Esophagus mucosa (tissue), 1 donor: ENCODE measurements at places on chromosomes 3 and 15.

DNA sequence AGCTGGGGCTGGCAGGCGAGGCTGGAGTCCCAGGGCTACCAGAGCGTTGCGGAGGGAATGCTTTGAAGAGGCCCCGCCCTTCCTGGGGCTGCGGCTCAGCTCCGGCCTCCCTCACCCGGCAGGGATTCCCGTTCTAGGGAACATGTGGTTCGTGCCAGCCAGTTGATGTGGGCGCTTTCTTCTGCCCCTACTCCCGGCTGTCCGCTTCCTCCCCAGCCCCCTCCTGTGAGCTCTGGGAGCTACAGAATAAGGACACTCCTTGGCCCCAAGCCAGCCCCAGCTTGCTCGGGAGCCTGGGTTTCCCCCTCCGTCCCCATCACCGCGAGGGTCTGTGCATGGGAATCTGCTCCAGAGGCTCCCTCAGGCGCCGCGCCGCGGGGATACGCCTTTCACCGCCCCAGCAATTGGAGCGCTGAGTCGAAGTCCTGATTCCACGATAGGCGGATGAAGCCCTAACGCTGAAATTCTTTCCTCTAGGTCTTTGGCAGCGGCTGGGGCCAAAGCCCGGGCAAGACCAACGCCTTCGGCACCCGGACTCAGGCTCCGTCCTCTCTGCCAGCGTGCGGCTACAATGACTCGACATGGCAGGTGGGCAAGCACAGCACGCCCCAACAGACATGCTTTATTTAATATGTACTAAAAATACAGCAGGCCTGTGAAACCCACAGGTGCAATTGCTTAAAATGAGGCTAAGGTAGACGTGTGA is 69.5 kb downstream of the KLF15 start:
- peak; percentile 79 for ATAC-seq

DNA sequence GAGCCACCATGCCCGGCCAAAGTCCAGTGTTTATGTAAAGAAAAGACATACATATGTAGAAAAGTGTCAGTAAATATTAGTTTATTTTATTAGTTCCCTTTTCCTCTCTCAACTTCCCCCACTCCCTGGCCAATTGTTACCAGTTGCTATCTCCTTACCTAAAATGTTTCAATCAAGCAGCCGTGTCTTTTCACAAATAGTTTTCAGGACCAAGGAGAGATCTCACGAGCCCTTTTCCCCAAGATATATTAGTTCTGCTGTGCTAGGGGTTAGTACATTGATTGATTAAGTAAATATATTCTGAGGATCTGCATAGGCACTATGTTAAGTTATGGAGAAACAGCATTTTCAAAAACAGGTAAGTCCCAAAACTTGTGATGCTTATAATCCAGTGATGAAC is 87.4 kb downstream of the ZIC4 start:
- ATAC-seq: no peak

- no peak for ATAC-seq
Observed at GRCh38 chr15:85463276-85463892, 83.0 kb downstream of the AKAP13 start.

DNA sequence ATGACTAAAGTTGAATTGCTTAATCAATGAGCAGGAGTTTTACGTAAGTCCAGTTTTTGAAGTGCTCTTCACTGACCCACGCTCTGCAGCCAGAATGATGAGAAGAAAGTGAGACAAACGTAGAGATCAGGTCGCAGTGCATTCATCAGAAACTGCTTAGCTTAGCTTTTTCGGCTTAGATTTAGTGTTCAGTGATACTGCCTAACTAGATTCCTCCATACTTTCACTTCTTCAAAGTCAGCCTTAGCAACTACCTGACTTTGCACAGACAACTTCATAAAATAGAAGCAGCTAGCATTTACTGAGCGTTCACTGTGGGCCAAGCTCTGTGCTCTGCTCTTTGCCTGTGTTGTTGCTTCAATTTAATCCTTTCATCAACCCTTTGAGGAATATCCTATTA is 116.1 kb downstream of the KCNH8 start:
- no peak for ATAC-seq

GRCh38 chr3:79329154-79329553 is 438.6 kb downstream of the ROBO1 start:
- ATAC-seq: no peak

DNA sequence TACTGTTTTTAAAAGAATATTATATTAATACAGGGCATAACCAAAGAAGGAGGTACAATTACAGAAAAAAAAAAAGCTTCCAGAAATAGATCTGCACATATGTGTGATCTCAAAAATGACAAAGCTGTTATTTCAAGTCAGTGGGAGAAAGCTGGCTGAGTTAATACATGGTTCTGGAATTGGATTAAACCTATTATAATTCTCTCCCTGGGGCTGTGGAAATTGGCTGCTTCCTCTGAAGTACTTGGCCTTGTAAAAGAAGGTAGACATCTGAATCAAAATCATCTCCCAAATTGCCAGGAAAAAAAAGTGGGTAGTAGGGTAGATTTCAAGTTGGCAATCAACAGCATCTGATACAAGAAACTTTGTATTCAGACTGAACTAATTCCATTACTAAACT is 723.9 kb upstream of the ALCAM start:
- ATAC-seq: no peak
